ENCODE measurements at places on chromosomes 1 and 21.

DNA sequence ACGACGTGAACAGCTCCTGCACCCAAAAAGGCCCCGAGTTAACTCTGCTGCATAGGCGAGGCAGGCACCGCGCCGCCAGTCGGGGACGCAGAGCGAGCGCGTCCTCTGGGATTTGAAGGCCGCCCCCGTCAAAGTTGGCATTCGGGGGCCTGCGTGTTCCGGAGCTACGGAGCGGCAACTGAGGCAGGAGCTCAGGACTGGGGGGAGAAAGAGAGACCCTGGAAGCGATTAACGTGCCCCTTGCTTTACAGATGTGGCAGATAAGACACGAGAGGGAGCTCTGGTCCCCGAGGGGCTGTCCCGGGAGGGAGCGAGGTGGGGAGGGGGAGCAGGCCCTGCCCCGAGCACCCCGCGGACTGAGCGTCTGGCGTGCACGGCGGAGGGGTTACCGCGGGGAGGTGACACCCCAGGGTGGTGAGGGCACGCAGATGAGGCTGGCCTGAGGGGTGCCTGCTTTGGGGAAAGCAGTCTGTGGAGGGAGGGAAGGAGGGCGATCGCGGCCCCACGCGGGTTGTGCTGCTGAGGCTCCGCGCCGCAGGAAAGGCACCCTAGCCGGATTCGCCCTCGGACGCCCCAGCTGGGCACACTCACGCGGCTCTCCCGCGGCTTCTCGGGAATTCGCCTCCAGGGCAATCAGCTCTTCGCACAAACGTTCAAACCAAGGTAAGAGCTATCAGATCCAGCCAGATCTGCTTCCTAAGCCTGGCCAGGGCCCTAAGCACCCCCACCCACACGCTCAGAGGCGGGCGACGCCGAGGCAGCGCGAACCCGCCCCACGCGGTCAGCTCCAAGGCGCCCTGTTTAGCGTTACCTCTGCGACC is 26.5 kb downstream of the ACTA1 start:
- no peak for DNase-seq

GRCh38 chr1:2108877-2109580 is 58.8 kb downstream of the PRKCZ start:
- no peak for DNase-seq

DNA sequence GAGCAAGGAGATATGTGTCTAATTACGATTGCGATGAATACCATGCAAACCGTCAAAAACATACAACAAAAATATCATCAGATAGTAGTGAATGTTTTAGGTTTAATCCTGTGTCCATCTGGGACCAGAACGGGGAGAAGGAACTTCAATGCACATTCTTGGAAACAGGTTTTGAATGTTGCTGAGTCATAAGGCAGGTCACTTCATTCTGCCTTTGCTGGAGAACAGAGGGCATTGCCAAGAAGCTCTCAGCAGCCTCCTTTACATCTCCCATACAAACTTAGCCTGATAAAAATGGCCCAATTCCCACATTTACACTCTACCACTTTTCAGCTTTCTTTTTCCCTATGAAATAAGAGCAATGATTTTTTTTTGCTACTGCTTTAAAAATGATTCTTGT is 78.0 kb upstream of the KCNJ6 start:
- no peak for DNase-seq

DNA sequence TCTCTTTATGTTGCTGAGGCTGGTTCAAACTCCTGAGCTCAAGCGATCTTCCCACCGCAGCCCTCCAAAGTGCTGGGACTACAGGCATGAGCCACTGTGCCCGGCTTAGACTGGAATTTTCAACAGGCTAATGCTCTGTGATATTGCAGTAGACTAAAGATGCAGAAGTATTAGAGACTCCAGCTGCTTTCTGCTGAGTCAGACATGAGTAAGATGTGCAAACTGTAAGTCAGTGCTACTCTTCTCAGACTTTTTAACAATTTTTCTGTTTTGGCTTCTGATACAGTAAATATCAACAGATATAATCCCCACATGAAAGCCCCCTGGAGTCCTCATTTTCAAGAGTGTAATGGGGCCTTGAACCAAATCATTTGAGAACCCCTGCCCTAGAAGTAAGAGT is 29.3 kb upstream of the NLRP3 start:
- DNase-seq, result no peak

DNA sequence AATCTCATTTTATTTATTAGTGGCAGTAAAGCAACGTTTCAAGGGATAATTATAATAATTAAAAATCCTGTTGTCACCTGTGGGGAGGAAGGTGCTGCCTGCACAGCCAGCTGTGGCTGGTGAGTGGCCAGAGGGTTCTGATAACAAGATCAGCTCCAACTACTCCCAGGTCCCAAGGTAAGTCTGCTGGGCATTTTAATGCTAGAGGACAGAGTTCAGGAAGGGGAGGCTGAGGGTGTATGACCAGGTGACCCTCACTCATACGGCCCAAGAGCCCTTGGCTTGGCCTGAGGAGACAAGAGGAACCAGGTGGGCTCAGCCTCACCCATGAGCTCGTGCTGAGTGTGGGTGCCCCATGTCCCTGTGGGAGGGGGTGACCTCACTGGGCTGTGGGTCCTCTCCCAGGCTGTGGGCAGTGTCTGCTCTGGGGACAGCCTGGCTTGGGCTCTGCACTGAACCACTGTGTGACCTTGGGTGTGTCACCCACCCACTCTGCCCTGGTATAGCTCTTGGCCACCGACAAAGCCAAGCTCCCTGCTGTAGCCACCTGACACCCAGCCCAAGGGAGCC is 223.8 kb downstream of the PTPRU start:
- no peak for DNase-seq

Data from central memory CD4-positive, alpha-beta T cell (primary cell).